ENCODE measurements at places on chromosomes 16 and 17.

DNA sequence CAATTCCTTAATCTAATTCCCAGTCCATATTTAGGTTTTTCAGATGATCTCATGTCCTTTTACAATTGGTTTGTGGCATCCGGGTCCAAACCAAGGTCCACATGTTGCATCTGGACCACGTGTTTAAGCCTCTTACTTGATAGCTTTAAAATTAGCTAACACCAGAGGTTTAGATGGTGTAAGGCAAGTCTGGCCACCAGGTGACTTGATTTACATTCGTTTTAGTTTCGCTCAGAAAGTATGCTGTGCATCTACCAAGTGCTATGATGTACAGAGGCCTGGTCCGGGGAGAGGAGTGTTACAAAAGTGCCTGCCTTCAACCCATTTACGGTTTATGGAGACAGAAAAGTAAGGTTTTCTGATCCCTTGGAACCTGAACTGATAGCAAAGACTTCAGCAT is 878 bp upstream of the DNAJA2 start:
- DNase-seq: no peak

- no peak for DNase-seq
Measured at GRCh38 chr17:70006159-70006558, 68.9 kb upstream of the KCNJ16 start.

DNA sequence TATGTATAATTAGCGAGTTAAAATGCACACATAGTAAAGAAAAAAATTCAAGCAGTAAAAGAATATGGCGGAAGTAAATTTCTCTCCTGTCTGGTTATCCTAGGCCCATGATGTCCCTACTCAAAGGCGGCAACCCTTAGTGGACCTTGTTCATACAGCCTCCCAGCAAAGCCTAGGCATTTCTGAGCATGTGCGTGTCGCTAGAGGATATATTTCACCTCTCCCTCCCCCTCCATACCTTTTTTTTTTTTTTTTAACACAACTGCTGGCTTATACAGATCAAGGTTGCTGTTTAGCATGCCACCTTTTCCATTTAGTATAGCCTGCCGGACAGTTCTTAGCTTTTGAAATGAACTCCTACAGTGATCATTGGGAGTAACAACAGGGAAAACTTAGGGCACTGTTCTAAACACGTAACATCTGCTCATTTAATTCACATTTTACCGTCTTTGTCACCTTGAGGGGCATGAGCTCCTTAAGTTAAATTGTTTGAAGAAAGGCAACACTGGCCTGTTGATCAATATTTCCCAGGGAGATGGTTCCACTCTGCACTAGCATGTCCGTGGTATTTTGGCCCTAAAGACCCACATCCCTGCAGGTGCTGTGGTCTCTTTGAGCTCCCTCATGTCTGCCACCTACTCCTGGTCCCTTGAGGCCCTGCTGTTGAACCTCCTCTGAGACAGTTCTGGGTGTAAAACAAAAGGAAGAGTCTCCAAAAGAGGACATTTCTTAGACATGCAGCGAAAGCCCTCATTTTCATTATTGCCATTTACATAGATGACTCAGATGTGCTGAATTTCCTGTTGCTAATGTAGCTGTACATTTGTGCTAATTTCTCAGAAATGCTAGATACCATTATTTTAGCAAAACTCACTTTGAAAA is 4.1 kb upstream of the TNFRSF13B start:
- no peak for DNase-seq

- peak; percentile 98 for DNase-seq
Measured at GRCh38 chr17:81487487-81488275, 24.9 kb downstream of the ACTG1 start.

- DNase-seq: no peak
Measured at GRCh38 chr17:62891659-62892058, 74.4 kb upstream of the TANC2 start.

DNA sequence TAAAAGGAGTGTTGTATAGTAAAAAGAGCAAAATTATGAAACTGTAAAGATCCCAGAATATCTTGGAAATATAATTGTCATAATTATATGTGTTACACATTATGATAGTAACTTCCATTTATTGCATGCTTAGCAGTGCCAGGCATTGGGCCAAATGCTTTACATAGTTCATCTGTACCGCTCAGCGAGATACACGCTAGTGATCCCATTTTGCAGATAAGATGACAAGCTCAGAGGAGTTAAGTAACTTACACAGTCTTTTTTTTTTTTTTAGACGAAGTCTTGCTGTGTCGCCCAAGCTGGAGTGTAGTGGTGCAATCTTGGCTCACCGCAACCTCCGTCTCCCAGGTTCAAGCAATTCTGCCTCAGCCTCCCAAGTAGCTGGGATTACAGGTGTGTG is 6.8 kb upstream of the EZH1 start:
- no peak for DNase-seq

DNA sequence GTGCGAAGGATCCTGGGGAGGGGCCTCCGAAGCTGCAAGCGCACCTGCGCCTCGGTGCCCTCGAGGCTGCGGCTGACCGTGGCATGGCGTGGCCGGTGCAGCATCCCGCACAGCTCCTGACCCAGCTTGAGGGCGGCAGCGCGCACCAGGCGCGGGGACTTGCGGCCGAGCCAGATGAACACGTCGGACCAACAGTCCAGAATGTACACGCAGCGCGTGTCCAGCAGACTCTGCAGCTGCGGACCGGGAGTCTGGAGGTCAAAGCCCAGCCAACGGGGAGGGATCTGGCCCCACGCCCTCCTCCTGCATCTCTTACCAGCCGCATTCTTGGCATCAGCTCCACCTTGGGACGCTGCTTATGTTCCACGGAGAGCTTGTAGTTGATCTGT is 10.9 kb downstream of the FLII start:
- no peak for DNase-seq

DNA sequence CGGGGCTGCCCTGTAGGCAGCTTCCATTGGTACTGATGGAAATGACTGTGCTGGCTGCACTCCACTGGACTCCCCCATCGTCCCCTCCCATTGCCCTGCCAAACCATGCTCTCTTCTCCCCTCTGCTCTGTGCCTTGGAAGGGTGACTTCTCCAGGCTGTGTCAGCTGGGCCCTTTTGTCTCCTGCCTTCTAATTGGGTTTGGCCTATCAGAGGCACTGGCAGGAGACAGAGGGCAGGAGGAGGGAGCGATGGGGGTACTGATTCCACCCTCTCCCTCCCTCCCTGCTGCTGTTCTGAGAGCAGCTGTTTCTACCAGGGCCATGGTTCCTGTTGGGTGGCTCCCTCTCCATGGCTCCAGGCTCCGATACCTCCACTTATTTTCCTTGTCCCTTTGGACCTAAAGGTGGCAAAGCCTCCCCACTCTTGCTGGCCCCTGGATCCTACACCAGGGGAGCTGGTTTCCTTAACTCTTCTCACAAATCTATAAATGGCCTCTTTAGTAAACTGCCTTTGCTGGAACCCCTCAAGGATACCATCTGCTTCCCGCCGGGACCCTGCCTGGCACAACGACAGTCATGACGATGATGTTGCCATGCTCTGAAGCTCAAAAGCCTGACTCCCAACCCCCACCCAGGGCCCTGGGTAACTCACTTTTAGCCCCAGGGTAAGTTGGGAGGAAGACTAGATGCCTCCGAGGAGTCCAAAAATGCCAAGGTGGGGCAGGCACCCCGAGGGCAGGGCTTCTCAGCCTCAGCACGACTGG is 123.8 kb upstream of the RPL38 start:
- DNase-seq: no peak

DNA sequence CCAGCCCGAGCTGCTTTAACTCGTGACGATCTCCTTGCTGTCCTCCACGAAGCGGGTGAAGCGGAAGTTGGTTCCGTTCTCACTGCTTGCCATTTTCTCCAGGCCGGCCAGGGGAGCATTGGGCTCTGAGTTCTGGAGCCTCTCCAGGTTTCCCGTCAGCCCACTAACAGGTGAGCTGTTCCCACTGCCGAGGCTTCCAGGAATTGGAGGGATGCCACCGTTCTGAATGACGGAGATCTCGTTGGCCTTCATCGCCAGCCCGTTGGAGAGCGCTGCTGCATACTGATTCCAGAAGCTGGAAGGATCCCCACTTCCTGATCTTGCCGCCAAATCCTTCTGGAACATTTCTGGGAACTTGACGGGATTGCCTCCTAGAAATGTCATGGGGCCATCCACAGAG is 14.0 kb downstream of the SALL1 start:
- no peak for DNase-seq

- peak; percentile 52 for DNase-seq
Measured at GRCh38 chr17:51298508-51299371, 38.4 kb downstream of the UTP18 start.

DNA sequence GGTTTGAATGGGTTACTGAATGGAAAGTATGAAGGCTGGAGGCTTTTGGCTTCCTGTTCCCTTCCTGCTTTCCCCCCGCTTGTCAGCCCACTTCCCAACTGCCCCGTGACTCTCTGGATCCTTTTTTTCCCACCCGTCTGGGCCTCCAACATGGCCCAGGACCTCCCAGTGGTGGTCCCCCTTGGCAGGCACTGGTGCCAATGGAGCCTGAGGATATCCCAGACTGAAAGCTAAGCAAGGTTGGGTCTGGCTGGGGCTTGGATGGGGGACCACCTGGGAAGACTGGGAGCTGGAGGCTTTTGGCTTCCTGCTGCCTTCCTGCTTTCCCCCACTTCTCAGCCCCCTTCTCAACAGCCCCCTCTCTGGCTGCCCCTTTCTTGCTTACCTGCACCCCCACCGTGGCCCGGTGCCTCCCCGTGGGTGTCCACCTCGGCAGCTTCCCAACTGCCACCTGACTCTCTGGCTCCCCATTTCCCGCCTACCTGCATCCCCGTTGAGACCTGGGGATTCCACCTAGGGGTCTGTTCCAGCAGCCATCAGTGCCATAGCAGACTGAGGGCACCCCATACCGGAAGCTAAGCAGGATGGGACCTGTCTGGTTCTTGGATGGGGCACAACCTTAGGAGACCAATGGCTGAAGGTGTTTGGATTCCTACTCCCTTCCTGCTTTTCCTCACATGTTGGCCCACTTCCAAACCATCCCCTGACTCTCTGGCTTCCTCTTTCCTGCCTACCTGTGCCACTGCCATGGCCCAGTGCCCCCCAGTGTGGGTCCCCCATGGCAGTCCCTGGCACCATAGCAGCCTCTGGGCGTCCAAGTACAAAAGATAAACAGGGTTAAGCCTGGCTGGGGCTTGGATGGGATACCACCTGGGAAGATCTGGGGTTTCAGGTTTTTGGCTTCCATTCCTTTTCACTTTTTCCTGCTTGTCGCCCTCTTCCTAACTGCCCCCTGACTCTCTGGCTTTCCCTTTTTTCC is 2295.3 kb downstream of the TP53TG3F start:
- DNase-seq: no peak

- no peak for DNase-seq
Measured at GRCh38 chr16:84562174-84562815, 55.6 kb downstream of the COTL1 start.

DNA sequence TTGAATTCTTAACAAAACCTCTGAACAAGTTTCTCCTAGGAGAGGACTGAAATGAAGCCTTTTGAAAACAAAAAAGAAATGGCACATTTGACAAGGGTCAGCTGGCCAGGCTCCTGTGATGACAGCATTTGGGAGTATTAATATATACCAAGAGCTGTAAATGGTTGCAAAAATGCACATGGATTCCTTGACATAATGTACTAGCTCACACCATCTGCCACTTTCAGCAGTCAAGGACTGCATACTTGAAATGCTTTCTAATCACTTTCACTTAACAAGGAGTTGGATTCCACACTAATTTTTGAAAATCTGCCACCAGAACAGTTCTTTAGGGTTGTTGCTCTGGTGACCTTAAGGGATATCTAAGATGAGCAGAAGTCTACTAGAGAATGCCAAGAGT is 236.7 kb upstream of the TOX3 start:
- no peak for DNase-seq

DNA sequence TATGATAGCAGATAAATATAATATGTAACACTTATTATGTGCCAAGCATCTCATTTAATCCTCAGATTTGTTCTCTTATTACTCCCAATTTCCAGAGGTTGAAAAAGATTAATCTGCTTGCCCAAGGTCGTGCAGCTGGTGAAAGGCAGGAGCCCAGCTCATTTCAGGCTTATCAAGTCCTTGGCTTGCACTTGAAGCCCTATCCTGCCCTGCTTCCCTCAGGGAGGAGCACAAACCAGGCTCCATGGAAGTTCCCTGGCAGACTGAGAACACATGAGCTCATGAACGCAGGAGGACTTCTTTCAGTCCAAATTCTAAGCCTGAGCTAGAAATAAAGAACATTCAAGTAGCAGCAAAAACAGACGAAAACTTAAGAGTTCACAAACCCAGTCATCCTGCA is 74.8 kb downstream of the USP31 start:
- no peak for DNase-seq

DNA sequence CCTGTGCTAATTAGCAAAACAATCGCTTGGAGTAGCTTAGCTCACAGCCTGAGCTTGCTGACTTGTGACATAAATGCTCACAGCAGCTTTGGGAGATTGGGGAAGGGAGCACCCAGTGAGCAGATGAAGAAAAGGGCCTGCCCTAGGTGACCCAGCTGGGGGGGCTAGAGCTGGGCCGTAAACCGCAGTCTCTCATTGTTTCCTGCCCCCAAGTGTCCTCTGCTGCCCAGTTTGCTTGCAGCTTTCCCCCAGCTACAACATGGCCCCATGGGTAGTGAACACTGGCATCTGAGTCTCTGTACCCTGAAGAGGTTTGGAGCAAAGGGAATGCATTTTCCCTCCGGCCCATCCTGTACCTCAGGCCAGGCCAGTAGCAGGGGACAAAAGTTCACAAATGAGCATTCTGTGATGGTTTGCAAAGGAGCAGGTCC is 349.4 kb downstream of the SLC39A11 start:
- peak; percentile 66 for DNase-seq

DNA sequence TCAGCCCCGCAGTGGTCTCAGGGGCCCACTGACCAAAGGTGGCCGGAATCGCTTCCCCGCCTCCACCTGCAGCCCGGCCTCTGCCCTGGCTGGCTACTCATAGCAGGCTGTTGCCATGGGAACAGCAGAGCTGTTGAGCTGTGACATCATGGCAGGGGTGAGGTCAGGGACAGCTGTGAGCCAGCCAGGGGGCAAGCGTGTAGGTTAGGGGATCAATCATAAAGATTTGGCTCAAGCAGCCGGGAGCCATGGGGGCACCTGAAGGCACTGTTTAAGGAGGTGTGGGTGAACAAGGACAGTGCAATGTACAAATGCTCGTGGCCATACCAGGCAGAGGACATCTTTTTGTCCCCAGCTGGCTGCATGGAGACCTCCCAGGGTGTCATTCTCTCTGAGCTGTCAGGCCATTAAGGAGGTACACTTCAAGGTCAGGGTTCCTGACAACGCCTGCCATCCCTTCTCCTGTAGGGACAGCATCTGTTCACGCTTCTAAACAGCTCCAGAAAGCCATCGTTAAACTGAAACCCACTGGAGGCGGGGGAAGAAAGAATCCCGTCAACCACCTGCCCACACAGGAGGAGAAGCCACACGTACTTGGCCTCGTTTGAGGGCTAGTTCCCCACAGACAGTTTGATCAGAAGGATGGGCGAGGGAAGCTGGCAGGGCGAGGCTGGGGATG is at the start of gene CEP295NL:
CEP295NL (minus strand) TSS at position 101 of the 679 bp plus-strand sequence. CDS start 1,373 bp downstream, outside the sequence.
- DNase-seq: peak; percentile 88

GRCh38 chr16:35736546-35736945 is 2277.1 kb downstream of the TP53TG3F start:
- DNase-seq: no peak

DNA sequence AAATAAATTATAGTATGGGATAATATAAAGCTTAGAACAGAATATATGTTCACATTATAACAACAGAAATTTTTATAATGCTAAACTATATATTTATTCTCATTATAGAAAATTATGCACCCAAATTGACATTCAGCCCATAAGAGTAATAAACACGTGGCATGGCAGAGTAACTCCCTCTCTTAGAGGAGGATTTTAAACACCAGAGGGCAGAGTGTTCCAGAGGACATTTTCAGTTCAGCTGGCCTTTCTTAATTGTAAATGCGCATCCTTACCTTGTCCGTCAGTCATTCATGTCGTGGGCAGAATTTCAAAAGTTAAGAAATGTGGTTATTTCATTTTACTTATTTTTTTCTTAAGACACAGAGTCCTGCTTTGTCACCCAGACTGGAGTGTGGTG is 147.1 kb downstream of the TANC2 start:
- peak; percentile 21 for DNase-seq
